ENCODE measurements at places on chromosomes 1 and 21.

DNA sequence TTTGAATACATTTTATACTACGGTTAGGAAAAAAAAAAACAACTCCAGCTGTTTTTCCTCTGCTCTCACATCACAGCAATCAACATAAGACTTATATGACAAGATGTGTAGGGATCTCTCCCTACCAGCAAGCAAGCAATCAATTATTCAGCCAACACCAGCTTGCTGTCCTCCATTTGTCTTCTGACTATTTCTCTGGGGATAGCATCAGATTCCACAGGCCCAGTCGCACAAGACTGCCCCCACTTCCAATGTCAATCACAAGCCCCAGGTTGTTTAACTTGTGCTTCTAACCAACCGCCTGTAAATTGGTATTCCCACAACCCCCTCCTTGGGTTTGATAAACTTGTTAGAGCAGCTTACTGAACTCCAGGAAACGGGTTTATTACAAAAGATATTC lies 873.1 kb upstream of the TMPRSS15 start:
- DNase-seq: no peak

DNA sequence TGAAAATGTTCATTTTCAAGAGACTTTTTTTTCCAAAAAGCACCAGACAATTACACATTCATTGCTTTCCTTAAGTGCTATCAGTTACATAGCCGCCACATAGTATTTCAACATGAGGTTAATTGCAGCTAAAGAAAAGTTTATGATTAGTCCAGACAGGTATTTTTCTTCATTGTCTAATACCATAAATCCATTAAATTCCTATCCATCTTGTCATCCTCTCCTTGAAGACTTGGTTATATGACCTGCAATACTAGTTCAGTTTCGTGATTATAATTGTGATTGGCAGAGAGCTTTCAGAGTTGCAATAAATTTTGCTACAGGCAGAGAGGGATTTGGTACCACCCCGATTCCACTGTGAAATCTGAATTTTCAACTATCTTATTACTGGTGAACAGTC lies 437.7 kb downstream of the GPATCH2 start:
- no peak for DNase-seq

GRCh38 chr1:91555821-91556531 lies 55.3 kb downstream of the CDC7 start:
- no peak for DNase-seq

GRCh38 chr1:195851804-195852203 lies 756.4 kb downstream of the KCNT2 start:
- no peak for DNase-seq

- no peak for DNase-seq
These were observed 57.3 kb downstream of the LAMC2 start for GRCh38 chr1:183243161-183244050.

DNA sequence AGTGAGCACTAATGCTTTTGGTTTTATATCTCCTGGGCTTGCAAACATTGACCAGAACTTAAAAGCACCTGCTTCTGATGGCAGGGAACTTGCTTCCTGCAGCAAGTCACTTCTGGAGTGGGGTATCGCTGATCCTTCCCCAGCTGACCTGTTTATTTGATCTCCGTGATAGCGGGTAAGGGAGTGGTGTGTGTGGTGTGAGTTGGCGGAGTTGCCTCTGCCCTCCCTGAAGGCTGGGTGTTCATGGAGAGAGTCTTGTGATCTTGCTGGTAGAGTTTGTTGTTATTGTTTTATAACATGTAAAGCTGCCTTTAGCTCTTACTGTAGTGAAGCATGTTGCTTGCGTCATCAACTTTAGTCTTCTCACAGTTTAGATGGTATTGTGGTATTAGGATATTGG lies 3.9 kb downstream of the MFN2 start:
- no peak for DNase-seq

GRCh38 chr1:241275981-241276380 lies 81.0 kb downstream of the RGS7 start:
- peak; percentile 46 for DNase-seq

DNA sequence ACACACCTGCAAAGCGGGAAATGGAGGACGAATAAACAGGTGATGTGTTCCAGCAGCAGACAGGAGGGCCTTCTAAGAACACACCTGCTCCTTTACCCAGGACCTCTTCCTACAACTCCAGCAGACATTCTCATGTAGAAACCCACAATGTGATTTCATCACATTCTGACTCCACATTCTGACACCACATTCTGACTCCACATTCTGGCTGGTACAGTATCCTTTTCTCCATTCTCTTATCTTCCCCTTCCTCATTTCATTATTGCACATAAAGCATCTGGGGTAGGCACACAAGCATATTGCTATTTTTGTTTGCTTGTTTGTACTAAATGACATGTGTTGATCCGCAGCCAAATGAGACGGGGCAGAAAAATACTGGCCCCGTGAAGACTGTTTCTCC lies 3.6 kb upstream of the ZNF124 start:
- no peak for DNase-seq

DNA sequence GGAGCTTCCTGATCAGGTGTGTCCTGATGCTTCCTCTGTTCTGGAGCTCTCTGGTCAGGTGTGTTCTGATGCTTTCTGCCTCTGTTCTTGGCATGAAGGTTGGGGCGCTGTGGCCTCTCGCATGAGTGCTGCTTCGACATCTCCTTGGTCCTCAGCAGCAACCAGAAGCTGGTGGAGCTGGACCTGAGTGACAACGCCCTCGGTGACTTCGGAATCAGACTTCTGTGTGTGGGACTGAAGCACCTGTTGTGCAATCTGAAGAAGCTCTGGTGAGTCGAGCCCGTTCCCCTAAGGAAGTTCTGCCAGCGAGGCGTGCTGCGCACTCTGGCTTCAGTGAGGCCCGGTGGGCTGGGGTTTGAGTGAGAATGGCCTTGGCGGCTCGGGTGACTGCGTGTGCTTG lies 18.0 kb downstream of the NLRP3 start:
- DNase-seq: no peak

DNA sequence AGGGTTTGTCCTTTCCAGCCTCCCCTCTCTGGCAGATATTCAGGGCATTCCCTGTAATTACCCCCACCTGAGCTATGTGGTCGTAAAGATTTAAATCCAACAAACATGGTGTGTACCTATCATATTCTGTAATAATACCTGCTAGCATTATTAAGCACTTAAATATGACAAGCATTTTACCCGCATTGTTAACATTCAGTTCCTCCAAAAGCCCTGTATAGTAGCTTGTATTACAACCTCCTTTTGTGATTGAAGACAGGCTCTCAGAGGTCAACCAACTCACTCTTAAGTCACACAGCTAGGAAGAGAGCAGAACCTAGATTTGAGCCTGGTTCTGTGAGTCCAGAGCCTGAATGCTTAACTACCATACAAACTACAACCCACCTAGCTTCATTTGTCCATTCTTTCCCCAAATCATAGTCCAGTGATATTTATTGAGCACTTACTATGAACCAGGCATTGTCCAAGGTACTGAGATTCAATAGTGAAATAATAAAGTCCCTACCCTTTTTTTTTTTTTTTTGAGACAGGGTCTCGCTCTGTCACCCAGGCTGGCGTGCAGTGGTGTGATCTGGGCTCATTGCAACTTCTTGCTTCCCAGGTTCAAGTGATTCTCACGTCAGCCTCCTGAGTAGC lies 13.8 kb upstream of the KDM4A start:
- DNase-seq: no peak

DNA sequence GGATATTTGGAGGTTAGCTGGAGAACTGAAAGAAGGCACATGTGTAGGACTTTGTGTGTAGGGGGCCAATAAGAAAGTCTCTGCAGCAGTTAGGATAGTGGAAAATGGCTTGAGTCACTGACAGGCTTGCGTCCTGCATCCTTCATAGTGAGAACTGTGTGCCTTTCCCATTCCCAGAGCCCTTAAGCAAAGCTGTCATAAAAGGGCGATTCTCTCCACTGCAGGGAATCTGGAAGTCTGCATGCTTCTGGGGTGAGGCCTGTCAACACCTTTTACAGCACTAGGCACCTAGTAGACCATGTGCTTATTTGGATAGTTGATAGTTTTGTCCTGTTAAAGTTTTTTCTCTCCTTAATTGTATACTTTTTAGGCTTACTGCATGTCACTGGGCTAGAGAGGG lies 39.4 kb upstream of the MACF1 start:
- DNase-seq: no peak

GRCh38 chr1:67741121-67741520 lies 56.1 kb downstream of the GADD45A start:
- DNase-seq: no peak

DNA sequence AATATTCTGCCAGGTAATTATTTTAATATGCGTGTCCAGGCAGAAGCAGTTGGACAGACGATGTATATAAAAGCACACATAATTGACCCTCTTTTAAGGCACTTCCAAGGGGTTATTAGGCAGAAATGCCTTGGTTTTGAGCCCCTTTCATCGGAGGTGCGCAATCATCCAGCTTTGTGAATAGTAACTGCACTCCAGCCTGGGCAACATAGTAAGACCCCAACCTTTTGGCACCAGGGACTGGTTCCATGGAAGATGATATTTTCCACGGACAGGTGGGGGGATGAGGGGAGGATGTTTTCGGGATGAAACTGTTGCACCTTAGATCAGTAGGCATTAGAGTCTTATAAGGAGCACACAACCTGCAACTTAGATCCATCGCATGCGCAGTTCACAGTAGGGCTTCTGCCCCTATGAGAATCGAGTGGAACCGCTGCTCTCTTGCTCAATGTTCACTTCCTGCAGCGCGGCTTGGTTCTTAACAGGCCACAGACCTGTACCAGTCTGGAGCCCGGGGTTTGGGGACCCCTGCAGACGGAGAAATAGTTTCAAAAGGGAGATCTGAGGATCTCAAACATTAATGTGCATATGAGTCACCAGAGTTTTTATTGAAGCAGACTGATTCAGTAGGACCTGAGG lies 1.8 kb upstream of the MCOLN2 start:
- DNase-seq: no peak

GRCh38 chr1:11501491-11501897 lies 22.5 kb downstream of the DISP3 start:
- no peak for DNase-seq

GRCh38 chr1:203126151-203126865 lies 1.2 kb upstream of the ADORA1 start:
- no peak for DNase-seq

DNA sequence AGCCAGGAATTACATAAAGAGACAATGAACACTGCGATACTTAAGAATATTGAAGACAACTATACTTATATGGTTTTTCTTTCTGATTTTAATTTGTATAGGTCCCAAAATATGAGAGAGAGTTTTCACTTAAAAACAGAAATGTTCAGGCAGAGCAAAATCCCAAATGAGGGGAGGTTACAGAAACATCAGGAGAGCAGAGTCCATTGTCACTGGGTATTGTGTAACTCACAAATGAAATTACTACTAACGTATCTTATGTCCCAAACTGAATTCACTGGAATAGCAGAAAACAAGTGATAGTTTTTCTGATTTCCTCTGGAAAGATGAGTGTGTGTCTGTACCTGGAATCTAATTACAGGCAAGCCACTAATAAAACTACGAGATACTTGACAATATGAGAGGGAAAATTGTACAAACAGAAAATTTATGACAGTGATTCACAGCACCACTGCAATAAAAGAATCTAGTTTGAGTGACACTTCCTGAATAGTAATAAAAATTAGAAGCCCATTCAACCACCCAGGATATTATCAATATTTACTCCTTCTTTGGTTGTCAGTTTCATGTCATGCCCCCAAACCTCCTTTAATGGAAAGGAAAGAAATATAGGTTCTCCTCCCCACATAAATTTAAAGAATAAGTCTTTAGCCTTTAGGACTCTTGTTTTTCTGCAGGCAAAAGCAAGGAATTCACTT lies 522.6 kb downstream of the ADGRL2 start:
- DNase-seq: peak; percentile 29

DNA sequence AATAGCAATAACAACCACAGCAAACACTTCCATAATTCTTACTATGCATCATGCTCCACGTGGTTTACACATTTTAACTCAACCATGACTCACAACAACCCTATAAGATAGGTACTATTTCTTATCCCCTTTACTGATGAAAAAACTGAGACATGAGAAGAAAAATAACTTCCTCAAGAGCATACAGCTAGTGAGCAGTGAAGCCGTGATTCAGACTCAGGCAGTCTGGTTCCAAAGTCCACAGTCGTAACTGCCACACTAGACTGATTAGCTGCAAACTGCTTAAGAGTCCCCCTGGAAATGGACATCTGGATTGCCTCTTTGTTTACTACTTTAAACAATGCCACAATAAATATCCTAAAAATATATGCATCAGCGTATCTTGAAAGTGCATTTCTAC lies 55.7 kb downstream of the PLD5 start:
- DNase-seq: no peak

DNA sequence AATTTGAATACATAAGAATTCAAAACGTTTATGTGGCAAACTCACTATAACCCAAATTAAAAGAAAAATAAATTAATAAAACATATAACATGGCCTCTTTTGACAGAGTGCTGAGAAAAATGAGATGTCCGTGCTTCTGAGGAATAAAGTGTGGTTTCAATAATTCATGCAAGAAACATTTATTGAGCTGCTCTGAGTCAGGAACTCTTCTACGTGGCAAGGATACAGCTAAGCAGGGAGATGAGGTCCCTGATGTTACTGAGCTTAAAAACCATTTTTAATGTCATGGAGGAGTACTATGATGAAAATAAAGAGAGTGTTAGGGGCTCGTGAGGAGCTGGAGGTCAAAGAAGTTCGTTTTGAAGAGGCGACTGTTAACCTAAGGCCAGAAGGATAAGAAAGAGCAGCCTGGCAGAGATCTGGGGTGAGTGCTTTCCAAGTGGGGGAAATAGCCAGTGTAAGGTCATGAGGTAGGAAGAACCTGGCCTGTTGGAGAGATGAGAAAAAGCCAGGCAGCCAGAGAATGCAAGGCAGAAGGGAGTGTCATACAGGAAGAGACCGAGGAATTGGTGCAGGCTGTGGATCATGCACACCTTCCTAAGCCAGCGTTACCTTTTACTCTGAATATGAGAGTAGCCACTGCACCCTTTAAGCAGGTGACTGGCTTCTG lies 182.2 kb upstream of the DUSP10 start:
- DNase-seq: no peak

- no peak for DNase-seq
These were observed 75.9 kb downstream of the DISP1 start for GRCh38 chr1:222890716-222891115.

DNA sequence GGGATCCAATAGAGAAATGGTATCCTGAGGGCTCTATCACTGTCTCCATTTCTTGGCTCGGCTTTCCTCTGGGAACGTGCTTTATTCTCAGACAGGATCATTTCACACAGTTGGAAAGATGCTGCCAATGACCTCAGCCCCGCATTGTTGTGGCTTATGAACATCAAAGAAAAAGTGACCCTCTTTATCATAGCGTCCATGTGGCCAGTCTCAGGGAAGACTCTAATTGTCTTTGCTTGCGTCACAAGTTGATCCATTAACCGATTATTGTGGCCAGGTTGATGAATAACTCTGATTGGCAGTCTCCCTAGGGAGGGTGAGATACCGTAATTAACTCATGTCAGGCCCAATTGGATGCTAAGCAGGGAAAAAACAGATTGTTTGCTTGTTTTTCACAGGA lies 10.4 kb upstream of the TMEM9 start:
- DNase-seq: no peak
